Glutamatergic neuron (in vitro differentiated cells): ENCODE measurements at places on chromosomes 11 and 22. TPM values are rescaled to one million over a fixed set of nuclear protein-coding genes. Genes with fewer than 3 reads are reported as not detected.

DNA sequence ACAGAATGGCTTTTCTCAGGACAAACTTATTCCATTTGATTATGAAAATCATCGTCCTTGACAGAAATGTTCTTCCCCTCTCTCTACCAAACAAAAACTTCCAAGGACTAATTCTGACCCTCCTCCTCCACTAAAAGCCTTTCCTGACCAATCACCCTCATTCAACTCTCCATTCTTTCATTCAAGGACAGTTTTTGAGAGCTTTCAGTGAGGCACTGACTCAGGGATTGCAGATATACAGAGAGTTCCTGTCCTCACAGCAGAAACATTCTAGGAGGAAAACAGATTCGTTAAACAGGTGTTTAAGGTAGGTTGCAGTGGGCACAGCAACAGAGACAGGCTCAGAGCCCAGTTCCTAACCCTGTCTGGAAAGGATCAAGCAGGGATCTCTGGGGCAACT, 41.5 kb downstream of the OR4D9 start:
- DNase-seq = no peak

- DNase-seq = no peak
These were observed 674 bp upstream of the BAIAP2L2 start for GRCh38 chr22:38110863-38111852.

DNA sequence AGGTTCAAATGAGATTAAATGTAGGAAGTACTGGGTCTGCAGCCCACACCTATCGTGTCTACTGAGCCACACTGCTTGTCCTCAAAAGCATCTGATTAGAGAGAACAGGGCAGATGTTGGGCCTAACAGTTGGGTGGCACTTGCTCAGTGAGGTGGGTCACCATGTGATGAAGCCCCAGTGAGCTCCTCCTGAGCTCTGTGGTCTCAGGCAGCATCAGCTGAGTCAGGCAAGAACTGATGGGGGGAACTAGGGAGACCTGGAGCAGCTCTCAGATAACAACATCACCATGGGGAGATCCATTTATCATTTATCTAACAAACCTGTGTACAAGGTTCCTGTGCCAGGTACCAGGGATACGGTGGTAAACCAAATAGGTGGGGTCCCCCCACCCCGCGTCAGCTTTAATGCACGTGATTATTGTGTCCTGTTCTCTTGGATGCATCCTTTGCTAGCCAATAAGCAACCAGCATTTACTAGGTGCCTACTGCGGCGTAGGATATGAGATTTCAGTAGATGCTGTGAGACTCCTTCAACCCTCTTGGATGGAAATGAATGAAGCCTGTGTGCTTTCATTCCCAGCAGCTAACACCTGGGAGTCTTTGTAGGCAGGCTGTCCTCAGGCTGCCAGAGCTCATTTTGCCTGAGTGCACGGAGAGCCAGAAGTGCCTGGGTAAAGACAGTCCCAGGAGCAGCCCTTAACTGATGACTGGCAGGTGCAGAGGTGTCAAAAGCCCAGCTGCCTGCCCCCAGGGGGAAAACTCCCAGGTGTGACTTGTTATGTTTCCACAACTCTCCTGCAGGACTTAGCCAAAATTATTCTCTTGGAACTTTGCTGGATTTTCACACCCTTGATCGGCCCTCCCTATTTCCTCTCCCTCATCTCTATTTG, 73.6 kb upstream of the NARS2 start:
- no peak for DNase-seq

GRCh38 chr22:43008921-43009320, 6.0 kb downstream of the PACSIN2 start:
- DNase-seq = no peak

DNA sequence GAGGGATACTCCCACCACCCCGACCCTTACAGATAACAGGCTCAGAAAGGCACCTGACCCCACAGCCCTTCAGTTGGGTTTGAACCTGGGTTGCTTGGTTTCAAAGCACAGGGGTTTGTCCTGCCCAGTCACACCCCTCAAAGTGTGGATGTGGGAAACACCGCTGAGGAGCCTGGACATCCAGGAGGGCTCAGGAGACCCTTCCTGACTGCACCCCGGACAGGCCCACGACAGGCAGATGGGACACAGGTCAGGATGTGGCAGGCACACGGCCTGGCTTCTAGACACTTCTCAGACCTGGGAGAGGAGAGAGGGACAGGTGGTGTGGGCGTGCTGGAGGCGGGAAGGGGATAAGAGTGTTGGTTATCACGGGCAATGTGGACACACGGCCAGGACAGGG, 932.3 kb downstream of the BRD1 start:
- DNase-seq = no peak

DNA sequence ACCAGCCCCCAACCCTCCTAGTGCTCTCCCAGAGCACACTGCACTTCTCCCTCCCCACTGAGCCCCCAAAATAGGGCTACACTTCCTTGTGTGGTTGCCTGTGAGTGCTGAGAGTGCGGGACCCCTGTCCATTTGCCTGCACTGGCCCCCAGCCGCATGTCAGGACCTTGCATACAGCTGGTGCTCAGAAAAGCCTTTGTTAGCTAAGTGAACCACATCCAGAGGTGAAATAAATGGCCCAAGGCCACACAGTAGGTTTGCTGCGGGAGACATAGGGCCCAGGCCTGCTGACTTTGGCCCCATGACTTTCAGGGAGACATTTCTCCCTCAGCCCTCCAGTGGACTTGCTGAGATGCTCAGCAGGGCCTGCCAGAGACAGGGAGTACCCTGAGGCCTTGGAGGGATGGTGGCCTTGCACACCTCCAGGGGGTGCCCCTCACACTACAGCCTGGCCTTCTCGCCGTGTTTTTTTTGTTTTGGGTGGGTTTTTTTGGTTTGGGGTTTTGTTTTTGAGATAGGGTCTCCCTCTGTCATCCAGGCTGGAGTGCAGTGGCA, 10.2 kb downstream of the SSTR3 start:
- no peak for DNase-seq

- DNase-seq = no peak
These were observed 170.4 kb downstream of the SWAP70 start for GRCh38 chr11:9834291-9834690.

- no peak for DNase-seq
These were observed 102.4 kb downstream of the PRMT3 start for GRCh38 chr11:20489948-20490347.

The BBOX1 gene
- total RNA-seq = not detected

The LZTR1 gene
- total RNA-seq = 165 TPM

The ACRV1 gene
- not detected for total RNA-seq

The MDK gene
- total RNA-seq = 846 TPM
